ENCODE measurements at places on chromosomes 12 and 14.
A peak's percentile ranks its signal among the peaks of the same experiment; 100 is the strongest.

DNA sequence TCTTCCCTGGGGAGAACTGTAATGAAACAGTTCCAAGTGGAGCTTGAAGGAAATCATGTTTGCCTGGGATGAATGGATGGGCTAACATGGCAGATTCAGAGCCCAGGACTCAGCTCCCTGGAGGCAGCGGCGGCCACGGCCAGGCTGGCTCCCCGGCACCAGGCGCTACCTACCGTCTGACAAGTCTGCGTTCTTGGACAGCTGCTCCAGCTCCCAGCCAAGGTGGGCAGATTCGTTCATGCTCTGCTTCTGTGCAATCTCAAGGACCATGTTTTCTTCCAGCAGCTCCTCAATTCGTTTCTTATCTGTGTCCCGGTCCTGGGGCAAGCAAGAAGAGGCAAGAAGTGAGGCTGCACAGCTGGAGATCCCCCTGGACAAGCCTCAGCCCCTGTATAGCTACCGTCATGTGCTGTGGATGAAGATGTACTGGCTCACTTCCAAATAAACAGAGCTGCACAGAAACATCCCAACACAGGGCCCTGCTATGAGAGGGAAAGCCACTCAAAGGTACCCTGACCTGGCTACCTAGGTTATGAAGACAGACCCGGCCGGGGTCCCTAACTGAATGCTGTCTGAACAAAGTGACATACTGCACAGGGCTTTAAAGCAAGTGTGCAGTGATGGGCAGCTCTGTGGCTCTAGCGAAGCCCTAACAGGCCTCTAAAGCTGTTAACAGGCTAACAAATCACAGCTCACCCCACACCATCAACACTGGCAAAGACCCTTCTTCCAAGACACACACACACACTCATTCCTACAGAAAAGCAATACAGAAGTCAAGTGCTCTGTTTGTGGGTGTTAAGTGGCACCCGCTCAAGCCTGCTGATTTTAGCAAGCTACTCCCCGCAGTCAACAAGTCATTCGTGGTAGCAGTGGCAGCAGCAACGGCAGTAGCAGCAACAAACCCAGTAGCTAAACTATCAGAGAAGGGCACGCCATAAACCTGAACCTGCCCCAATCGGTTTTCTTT, 80.4 kb upstream of the GPR68 start:
- no peak for DNase-seq

- no peak for DNase-seq
Observed at GRCh38 chr12:33116284-33116683, 219.7 kb upstream of the PKP2 start.

- DNase-seq: no peak
Observed at GRCh38 chr14:90248594-90248993, 7.8 kb upstream of the PSMC1 start.

DNA sequence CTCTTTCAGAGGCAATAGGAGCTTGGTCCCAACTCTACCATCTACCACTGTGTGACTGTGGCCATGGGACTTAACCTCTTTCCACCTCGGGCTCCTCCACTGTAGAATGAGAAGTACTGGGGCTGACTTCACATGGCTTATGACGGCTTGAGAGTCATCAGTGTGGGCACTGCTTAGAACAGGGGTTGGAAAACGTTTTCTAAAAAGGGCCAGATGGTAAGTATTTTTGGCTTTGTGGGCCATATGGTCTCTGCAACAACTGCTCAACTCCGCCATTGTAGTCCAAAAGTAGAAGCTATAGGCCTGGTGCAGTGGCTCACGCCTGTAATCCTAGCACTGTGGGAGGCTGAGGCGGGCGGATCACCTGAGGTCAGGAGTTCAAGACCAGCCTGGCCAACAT, 69.2 kb upstream of the LTA4H start:
- no peak for DNase-seq

DNA sequence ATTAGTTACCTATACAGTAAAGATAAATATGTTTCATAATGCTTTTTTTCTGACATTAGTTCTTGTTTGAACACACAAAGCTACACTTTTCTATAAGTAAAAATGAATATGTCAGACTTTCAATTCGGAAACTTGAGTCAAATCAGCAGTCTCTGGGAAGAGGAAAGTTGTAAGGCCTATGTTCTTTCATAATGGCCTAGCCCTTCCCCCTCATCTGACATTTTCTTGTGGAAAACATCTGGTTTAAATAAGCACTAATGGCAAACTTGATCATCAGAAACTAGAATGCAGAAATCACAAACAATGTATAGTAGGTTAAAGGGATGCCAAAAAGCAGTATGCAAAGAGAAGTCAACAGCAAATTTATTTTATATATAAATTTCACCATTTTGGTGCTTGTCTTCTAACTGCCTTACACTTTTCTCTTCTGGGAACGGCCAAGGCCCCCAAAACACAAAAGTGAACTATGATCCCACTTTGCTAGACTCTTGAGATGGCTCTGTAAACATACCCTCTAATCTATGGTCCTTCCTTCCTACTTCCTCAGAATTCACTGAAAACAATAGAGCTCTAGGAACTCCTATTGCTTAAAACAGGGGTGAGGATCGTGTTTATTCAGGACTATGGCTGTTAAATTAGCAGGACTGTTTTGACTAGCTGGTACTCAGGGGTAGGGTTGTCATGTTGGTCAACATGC, 444.1 kb downstream of the RAD51B start:
- no peak for DNase-seq

DNA sequence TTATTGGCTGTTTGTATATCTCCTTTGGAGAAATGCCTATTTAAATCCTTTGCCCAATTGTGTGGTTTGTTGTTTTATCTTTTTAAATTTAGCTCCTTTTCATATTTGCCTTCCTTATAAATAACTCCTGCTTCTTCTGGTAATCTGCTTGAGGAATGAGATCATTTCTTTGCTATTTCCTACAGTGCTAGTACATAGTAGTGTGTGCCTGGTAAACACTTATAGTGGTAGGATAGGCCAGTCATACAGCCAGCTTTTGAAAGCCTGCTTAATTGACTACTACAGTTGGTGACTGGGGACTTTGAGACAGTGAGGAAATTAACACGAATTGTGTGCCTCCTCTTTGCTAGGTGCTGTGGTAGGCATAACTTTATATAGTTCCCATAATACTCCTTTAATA, 68.7 kb downstream of the BORCS5 start:
- DNase-seq: no peak

GRCh38 chr12:57216921-57217879, 606 bp downstream of the NXPH4 start:
- no peak for DNase-seq

DNA sequence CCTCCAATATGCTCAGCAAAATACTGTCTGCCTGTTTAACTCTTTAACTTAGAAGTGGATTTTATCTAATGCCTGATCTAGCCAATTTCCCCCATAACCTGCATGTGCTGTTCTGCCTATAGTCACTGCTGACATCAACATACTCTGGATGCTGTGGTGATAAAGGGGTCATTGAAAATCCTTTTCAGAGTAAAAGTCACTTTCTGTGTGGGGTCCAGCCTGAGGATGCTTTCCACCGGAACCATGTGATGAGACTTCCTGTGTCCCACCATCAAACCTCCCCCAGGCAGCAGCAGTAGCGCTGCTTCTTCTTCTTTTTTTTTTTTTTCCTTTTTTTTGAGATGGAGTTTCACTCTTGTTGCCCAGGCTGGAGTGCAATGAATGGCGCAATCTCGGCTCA, 607.0 kb downstream of the BCL11B start:
- no peak for DNase-seq

DNA sequence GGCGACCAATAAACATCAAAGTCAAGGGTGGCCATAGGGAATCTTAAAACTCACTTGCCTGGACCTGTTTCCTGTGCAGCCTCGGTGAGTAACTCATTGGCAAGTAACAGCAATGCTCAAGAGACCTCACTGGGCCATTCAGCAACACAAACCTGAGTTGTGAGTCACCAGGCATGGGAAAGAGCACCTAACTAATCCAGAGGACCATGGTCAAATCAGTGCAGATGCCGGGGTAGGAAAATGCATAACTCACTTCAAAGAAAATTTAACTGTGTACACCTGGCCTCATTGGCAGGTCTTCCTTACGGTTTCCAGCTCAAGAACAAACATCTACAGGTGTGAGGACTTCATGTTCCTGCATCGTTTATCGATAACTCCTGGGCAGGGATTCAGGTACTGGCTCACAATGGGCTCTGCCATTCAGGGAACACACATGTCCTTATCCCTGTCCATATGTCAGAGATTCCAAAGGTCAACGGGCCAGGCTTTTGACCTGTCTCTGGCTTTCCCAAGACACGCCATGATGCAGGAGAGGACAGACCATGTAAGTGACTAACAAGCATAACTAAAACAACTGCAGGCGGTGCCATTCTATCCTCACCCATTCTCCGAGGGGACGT, 211.8 kb downstream of the ANO2 start:
- no peak for DNase-seq

DNA sequence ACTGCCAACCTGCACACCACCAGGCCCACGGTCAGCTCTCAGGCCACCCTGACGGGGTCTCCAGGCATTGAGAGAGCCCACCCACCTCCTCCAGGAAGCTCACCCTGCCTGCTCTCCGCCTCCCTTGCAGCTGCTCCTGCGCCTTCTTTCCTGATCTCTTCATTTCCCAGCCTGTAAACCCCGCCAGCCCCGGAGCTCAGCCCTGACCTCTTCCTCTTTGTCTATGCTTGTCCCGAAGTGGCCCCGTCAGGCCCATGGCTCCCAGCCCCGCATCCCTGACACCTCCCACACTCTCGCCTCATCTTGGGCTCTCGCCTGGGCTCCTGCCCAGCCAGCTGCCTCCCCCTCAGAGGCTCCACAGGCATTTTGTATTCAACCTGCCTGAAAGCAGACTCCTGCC, 139.3 kb downstream of the CALM1 start:
- DNase-seq: no peak

DNA sequence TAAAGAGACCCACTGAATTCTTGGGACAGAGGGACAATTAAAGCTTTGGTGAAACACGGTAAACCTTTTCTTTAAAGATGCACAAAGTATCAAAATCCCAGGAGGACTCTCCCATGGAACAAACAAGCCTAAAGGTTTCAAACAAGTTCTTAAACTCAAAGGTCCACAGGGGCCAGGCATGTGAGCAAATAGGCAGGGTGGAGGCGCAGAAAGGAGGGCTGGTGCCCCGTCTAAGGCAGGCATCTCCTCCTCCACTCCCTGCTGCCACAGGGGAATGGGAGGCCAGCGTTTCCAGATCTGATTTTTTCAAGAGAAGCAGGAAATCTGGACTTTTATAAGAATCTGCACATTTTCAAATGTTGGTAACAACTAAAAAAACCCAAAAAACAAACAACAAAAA, 7.6 kb downstream of the RPS6KL1 start:
- no peak for DNase-seq

DNA sequence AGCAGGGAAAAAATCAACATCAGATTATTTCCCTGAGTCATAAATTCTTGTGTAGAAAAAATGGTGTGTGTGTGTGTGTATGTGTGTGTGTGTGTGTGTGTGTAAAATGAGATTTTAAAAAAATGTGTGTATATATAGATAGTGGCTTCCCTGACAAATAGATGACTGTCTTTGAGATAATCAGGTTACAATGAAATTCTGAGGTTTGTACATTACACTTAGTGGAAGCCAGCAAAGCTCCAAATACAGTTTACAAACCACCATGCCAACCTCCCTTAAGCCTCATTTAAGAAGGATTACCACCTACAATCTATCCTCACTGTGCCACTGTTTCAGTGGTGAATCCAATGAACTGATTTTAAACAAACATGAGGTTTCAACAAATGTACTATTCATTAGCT, 93.8 kb downstream of the MED13L start:
- no peak for DNase-seq

DNA sequence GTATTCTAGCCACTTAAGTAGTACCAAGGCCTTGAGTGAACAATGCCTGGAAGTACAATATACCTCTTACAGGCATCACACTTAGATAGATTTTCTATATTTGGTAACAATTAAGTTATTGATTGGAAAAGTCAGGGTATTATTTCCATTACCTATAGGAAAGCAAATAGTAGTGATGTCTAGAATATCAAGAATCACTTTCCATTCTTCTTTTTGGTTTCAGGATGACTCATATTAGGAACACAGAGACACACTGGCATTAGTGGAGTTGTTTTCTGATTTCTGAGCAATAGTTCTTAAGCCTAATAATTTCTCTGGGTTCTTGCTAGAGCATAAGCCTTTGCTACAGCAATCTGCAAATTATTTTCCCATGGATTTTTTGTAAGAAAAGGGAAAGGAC, 1640.0 kb upstream of the SEL1L start:
- DNase-seq: no peak

DNA sequence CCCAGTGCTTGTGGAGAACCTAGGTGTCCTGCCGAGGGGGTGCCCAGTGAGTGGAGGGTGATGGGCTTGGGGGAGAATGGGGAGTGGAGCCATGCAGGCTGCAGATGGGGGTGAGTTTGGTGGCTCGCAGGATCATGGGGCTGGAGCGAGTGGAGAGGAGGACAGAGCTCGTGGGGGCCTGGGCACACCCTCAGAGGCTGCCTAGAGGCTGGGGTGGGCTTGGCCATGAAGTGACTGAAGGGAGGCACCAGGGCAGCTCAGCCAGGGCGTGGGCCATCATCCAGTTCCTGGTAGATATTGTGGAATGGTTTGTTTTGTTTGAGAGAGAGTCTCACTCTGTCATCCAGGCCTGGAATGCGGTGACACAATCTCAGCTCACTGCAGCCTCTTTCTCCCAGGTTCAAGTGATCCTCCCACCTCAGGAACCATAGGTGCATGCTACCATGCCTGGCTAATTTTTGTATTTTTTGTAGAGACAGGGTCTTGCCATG, 43.4 kb upstream of the AMN start:
- DNase-seq: no peak

- DNase-seq: no peak
Observed at GRCh38 chr14:104724407-104724980, 465 bp downstream of the ADSS1 start.

- no peak for DNase-seq
Observed at GRCh38 chr14:37167151-37168047, 5.0 kb downstream of the SLC25A21 start.

GRCh38 chr12:16913832-16914490, 308.0 kb upstream of the LMO3 start:
- DNase-seq: no peak

GRCh38 chr14:80080601-80081000, 130.7 kb downstream of the DIO2 start:
- DNase-seq: no peak

DNA sequence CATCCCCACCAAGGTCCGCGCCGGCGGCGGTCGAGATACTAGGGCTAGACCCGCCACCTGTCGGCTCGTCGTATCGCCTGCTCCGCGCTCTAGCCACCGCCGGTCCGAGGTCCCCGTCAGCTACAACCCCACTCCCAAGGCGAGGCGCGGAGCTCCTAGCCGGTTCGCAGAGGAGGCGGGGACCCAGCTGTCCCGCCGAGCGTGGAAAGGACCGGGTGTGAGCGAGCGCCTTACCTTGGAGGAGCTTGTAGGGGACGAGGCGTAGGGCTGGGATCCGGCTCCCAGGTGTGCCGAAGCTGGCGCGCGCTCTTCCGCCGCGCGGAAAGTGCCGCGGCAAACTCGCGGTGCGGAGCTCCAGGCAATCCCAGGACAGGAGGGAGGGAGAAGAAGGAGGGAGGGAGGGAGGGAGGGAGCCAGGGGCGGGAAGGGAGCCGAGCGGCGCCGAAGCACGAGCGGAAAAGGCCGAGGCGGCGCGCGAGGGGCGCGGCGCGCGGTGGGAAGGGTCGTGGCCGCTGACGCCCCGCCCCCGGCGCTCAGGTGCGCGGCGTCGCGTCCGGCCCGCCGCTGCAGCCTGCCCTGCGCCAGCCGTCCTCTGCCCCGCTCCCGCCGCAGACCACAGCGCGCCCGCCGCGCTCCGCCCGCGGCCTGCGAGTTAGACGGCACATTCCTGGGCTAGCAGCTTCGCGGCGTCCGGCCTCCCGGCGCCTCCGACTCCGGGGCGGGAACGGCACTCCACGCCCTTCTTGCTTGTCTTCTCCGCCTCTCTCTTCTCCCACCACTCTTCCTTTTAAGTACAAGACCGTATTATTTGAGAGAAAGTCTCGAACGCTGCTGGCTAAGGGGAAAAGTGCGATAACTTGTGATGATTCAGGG, at the start of gene PAWR:
Gene PAWR, minus strand, starts transcription at position 327 of the 873 bp plus-strand sequence. CDS start 720 bp downstream, outside the sequence.
- peak; percentile 6 for DNase-seq
